Omental fat pad (tissue), 4 donors: ENCODE measurements at places on chromosomes 7 and 10. TPM values are rescaled to one million over a fixed set of nuclear protein-coding genes. Genes with fewer than 3 reads are reported as not detected.

DNA sequence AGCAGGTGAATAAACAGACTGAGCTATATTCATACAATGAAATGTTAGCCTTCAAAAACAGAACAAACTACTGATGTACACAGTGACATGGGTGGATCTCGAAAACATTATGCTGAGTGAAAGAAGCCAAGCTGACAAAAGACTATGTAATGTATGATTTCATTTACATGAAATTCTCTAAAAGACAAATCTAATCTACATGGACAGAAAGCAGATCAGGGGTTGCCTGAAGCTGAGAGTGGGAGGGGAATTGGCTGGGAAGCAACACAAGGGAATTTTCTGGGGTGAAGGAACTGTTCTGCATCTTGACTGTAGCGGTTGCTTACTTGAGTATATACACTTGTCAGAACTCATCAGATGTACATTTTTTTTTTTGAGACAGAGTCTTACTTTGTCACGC, 121.7 kb upstream of the SVIL start:
- DNase-seq: no peak

DNA sequence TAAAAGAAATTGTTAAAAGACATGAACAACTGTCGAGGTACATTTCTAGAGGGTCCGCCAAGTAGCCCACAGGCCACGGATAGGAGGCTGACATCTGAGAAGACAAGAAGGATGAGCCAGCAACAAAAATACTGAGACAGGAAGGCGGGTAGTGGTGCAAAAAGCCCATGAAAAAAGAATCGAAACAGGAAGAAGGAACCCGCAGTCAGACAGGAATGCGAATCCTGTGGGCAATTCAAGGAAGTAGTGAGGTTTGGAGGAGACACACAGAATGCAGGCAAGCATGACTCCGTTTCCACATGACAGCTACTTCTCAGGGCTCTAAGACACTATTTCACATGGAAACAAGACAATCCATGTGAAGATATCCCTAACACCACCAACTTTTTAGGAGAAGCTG, 125.2 kb downstream of the DOCK4 start:
- no peak for DNase-seq

GRCh38 chr7:77197141-77197540, 2.5 kb downstream of the FGL2 start:
- DNase-seq: no peak

- DNase-seq: no peak
Observed at GRCh38 chr7:135077642-135078041, 70.2 kb upstream of the TMEM140 start.

DNA sequence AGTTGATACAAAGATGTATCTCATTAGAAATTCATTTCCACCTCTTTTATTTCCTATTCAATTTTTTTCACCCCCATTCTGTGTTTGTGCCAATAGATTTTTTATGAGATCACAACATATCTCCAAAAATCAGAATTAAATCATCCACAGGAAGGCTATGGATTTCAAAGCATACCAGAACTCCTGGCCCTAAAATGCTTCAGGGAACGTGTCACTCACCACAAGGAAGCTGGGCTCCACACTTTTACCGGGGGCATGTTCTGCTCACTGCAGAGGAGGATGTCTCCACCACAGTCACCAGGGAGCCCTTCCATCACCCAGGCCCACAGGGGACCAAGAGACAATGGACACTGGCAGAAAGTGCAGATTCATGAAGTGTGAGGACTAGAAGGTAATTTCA, 456.8 kb downstream of the KCNMA1 start:
- DNase-seq: no peak

DNA sequence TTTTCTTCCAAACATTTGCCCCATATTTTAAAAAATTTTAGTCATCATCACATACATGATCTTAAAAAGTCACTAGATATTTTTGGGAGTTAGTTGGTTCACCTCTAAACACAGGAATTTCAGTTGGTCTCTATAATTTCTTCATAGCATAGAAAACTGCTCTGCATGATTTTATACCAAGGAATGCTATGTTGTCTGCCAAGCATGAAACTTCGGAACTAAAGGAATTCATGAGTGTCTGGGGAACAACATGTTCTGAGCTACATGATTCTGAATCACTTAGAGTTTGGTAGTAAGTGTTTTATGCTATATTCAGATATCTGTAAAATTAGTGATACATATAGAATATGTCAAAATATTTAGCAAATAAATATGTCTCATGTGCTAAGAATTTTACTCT, 957.8 kb downstream of the GATA3 start:
- DNase-seq: no peak

IL15RA gene
- 18.7 TPM for total RNA-seq

- no peak for DNase-seq
Observed at GRCh38 chr7:30436518-30436917, 42.1 kb downstream of the NOD1 start.

DNA sequence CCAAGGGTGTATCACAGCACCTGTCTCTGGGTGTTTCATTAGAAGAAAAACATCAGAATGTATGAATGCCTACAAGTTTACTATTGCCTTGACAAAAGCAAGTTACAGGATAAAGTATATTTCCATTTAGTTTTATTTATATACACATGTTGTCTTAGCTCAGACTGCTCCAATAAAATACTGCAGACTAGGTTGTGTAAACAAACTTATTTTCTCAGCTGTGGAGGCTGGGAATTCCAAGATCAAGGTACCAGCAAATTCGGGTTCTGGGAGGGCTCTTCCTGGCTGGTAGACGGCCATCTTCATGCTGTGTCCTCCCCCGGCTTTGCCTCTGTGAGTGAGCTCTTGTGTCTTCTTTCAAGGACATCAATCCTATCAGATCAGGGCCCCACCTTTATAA, 77.1 kb upstream of the UNC5B start:
- no peak for DNase-seq

- DNase-seq: no peak
Observed at GRCh38 chr7:111045449-111045848, 45.5 kb upstream of the LRRN3 start.

DNA sequence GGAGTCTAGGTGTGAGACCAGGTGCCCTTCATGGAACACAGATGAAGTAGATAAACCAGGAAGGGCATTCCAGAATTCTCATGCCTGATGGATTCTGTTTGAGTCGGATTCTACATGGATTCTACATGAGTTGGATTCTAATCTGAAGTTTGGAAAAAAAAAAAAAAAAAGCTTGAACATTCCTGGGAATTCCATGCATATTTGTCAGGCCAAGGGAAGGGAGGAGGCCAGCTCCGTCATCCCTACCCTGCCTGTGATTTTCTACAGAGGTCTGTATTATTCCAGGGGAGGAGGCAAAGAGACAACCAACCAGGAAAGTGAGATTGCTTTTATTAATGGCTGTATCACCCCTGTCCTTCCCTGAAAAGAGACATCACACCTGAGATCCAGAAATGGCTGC, 27.8 kb upstream of the EBLN1 start:
- DNase-seq: no peak
